Effector memory CD8-positive, alpha-beta T cell (primary cell): ENCODE measurements at places on chromosomes 5 and 9.

DNA sequence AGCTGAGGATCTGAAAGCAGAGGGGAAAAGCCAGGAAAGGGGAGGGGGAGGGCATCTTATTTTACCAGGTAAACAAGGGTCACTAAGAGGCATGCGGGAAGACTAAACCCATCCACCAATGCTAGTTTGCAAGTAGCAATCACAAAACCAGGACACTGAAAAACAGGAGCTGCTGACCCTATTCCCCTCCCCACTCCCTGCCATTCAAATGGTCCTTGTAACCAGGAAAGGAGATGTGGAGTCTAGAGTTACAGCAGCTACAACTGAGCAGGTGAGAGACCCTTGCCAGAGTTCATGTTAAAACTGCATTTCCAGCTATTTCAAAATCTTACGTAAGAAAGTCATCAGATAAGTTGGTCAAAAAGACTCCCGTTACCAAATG is 85.3 kb upstream of the SIMC1 start:
- DNase-seq, result no peak

- DNase-seq, result no peak
Measured at GRCh38 chr9:96885424-96885823, 31.1 kb upstream of the ZNF782 start.

- DNase-seq, result no peak
Measured at GRCh38 chr9:84858364-84858763, 188.8 kb downstream of the NTRK2 start.

DNA sequence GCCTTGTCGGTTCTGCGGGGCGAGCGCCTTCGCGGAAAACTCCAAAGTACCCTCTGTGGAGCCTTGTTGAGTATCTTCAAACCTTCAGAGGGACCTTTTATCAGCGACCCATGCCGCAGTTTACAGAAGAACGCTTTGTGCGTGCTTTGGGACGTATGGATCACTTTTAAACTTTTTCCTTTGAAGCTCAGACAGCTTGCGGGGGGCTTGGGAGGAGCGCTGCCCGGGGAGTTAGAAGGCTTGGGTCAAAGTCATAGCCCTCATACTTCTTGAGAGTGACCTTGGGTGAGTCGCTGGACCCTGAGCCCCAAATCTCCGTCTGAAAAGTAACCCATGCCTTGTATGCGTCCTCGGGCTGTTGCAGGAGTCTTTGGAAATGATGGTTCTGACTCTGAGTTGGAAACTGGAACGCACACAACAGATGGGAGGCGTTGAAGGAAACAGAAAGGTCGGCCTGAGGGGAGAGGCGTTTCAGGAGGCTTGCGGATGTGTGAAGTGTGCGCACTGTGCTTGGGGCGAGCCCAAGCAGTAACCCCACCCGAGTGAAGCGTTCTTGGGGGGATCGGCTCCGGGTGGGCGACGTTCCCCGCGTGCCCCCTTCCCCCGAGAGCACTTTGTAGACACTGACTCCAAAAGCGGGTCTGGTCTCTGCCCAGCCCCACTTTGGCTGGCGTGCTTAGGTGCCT is 661 bp upstream of the SLC25A51 start:
- no peak for DNase-seq

- no peak for DNase-seq
Measured at GRCh38 chr5:153537207-153537606, 46.7 kb downstream of the GRIA1 start.

DNA sequence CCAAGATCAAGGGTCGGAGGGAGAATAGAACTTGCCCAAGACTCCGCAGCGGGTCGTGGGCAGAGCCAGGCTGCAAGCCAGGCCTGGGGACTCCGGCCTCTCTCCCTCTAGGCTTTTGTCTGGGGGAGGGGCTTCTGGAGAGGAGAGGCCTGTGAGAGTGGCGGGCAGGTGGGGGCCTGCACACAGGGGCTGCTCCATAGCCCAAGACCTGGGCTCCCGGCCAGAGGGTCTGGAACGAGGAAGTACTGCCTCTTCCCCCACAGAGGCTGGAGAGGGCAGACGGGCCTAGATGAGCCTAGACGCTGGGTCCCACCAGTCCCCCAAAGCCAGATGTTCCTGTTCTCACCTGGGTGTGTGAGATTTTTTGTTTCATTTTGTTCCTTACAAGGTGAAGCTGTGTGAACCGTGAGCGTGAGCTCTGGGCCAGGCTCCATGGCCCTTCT is 5.2 kb upstream of the ST6GALNAC6 start:
- no peak for DNase-seq

GRCh38 chr5:81650987-81651386 is 99.9 kb downstream of the SSBP2 start:
- no peak for DNase-seq

GRCh38 chr5:40033411-40033810 is 608.6 kb upstream of the DAB2 start:
- DNase-seq, result no peak

DNA sequence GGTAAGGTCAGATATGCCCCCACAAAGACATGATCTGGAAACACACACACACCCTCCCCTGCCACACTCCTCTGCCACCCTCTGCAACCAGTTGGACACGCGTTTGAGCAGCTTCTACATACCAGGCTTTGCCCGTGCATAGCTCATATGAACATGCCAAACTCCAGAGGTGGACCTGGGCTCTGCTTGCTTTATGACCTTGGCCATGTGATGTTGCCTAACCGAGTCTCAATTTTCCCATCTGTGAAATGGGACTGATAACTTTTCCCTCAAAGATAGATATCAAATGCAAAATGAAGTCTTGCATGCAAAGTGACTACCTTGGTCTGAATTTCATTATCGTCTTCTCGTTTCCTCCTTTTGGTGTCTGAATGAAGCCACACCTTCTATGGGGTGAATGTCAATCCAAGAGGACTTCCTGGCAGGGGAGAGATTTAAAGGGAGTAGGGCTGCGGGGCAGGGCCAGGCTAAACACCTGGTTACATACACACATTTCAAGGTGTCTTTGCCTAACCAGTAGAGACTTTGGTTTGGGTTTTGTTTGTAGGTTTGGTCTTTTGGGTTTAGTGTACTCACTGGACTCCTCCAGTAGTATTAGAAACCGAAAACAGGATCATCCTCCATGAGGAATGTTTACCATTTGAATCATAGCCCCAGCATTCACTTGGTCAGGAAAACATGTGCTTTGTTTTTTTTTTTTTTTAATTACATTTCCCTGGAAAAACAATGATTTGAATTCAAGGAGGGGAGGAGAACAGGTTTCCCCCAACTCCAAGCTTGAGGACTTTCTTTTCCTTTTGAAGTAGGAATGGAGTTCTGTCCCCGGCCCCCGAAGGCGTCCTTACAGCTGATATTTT is 63.2 kb downstream of the COL27A1 start:
- no peak for DNase-seq

GRCh38 chr9:3746296-3747275 is 220.8 kb upstream of the RFX3 start:
- DNase-seq, result no peak

DNA sequence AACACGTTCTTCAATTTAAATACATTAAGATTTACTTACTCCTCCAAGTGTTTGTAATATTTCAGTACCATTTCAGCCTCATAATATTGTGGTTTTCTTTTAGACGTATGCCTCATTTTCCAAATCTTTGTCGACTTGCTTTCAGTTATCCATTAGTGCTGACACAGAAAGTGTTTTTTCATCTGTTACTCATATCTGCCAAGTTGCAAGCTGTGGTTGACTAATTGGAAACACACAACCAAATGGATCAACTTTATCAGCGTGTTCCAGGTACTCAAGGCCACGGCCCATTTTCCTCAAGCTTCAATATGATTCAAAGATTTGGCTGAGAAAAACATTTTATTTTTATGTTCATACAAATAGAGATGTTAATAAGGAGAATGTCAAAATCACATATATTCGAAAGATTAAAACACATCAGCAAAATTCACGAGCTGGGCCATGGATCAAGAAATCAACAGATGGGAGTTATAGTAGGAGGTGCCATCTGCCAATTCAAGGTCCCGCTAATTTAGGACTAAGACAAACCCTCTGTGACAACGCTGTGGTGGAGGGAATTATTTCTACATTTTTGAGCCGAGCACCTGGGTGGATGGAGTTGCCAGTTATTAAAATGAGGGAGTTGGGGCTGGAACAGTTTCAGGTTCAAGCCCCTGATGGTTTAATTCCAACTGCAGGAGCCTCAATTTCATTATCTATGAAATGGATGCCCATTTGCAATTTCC is 27.2 kb upstream of the CCNJL start:
- no peak for DNase-seq

DNA sequence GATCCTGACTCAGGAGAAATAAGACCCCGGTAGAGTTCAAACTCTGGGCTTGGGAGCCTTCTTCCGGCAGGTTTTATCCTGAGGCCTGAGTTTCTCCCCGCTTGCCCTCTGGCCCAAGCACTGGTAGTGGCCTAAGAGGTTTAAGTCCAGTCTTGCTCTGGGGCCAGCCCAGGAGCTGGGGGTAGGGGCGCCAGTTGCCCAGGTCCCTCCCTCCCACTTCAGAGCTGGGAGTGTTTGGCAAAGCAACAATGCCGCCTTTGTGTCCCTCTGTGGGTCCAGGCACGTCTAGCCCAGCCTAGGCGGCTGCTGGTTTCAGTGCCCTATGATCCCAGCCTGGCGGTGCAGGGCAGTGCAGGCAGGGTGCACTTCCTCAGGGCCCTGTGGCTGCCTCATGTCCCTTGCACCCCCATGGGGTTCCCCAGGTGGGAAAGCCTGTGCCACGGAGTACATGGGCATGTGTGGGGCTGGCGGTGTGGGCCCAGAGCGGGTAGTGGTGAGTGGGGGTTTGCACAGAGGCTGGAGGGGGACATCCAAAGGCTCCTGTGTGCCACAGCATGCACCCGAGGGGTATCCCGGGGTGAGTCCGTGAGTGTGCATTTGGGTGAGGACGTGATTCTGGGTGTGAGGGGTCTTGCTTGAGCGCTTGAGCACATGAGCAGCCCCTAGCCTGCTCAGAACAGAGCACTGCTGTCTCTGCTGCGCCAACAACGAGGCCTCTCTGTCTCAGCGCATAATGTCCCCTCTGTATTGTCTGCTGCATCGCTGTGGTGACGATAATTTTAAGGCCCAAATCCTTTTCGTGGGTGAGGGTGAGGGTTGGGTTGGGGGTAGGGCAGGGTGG is 61.7 kb upstream of the PSD2 start:
- DNase-seq, result no peak

GRCh38 chr9:4865681-4866080 is 72.9 kb downstream of the RCL1 start:
- DNase-seq, result no peak

GRCh38 chr5:42950116-42950455 is 90.0 kb downstream of the ANXA2R start:
- no peak for DNase-seq

DNA sequence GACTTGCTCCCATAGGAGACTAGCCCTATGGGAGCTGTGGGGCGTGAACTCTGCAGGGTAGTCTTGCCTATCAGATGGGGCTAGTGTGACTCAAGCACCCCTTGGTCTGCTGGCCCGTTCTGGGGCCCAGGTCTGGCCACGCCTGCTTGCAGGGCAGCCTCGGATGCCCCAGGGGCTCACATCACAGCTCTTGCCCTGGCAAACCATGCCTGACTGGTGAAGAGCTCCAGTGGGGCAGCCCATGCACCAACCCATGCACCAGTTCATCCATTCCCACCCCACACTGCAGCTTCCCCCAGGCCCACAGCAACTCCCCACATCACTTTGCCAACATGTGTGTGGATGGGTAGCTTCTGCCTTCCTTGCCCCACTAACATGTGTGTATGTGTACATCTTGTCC is 93.9 kb upstream of the PRLR start:
- DNase-seq, result no peak

DNA sequence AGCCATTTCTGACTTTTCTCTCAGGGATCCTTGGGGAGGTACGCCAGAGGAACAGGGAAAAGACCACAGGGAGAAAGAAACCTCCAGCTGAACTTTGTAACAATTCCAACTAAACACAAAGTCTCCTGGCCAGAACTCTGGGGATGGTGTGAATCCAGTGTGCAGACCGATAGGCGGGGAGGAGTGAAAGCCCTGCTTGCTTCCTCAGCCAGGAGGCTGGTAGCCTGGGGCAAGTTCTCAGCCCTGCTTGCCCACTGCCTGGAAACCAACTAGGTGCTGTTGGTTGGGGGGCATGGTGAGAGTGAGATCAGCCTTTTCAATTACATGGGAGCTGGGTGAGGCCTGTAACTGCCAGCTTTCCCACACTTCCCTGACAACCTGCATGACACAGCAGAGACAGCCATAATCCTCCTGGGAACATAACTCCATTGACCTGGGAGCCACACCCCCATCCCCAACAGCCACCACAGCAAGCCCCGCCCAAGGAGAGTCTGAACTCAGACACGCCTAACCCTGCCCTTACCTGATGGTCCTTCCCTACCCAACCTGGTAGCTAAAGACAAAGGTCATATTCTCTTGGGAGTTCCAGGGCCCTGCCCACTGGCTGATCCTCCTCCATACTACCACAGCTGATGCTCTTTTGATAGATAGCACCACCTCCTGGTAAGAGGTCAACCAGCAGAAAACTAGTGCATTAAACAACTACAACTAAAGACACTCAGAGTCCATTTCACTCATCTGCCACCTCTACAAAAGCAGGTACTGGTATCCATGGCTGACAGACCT is 100.1 kb upstream of the TNFAIP8 start:
- no peak for DNase-seq

GRCh38 chr9:73176450-73176875 is 24.8 kb downstream of the ANXA1 start:
- no peak for DNase-seq
